ENCODE measurements at places on chromosomes 5 and 9. TPM values are rescaled to one million over a fixed set of nuclear protein-coding genes. Genes with fewer than 3 reads are reported as not detected.

- H3K36me3 ChIP-seq, result no peaks in the 10 kb centered on the region
- H3K27ac ChIP-seq, result no peak overlapping the region
- DNase-seq, result no peak
- H3K4me1 ChIP-seq, result no peaks in the 10 kb centered on the region
- H3K27me3 ChIP-seq, result peaks cover 5% of the 10 kb centered on the region
Observed at GRCh38 chr5:568809-569208, 43.3 kb upstream of the CEP72 start.

- no peak overlapping the region for H3K4me3 ChIP-seq
- no peaks in the 10 kb centered on the region for H3K36me3 ChIP-seq
- no peak overlapping the region for H3K27ac ChIP-seq
- no peak for DNase-seq
- no peaks in the 10 kb centered on the region for H3K27me3 ChIP-seq
- H3K4me1 ChIP-seq, result no peaks in the 10 kb centered on the region
Observed at GRCh38 chr5:53236683-53237082, 127.1 kb upstream of the MOCS2 start.

GRCh38 chr9:114283551-114284111, 39.3 kb upstream of the ORM1 start:
- H3K4me3 ChIP-seq, result no peak overlapping the region
- no peak overlapping the region for H3K27ac ChIP-seq
- H3K4me1 ChIP-seq, result peaks cover 10% of the 10 kb centered on the region
- no peak for DNase-seq
- H3K36me3 ChIP-seq, result no peaks in the 10 kb centered on the region
- no peaks in the 10 kb centered on the region for H3K27me3 ChIP-seq

GRCh38 chr9:77708064-77708815, 60.1 kb upstream of the GNA14 start:
- no peak overlapping the region for H3K27ac ChIP-seq
- H3K4me1 ChIP-seq, result no peaks in the 10 kb centered on the region
- no peaks in the 10 kb centered on the region for H3K36me3 ChIP-seq
- H3K27me3 ChIP-seq, result no peaks in the 10 kb centered on the region

DNA sequence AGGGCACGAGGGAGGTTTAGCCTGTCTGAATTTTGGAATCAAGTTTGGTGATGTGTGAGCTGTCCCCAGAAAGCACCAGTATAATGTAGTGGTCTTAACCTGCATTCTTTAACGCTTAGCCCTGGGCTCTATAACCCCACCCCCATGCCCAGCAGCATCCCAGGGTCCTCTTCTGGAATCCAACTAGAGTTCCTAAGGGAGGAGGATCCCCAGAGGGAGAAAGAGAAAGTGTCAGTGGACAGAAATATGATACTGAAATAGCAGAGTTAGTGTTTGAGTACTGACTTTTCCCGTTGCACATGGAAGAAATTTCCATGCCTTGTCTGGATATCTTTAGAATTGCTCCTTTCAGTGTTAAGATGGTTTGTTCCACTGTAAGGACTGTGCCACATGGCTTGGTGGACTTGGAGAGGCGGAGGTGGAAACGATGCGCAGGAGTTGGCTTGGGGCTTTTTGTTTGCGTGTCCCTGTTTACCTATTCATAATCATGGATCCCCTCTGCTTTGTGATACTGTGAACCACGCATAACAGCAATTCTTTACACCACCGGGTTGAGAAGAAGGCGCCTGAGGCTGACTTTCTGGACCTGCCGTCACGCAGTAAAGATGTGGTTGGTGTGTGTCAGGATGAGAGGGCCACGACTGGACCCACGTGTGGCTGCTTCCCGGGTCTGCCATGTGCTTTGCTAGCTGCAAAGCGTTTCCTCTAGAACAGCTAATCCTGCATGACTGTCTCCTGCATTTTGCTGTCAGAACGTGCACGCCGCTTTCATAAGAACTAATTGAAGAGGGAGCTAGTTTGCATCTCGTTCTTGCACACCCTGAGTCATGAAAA, 142.3 kb downstream of the SMARCA2 start:
- DNase-seq, result no peak
- H3K27ac ChIP-seq, result peak overlapping the region; percentile 79
- peaks cover 2% of the 10 kb centered on the region for H3K36me3 ChIP-seq
- no peaks in the 10 kb centered on the region for H3K4me1 ChIP-seq
- H3K27me3 ChIP-seq, result no peaks in the 10 kb centered on the region

DNA sequence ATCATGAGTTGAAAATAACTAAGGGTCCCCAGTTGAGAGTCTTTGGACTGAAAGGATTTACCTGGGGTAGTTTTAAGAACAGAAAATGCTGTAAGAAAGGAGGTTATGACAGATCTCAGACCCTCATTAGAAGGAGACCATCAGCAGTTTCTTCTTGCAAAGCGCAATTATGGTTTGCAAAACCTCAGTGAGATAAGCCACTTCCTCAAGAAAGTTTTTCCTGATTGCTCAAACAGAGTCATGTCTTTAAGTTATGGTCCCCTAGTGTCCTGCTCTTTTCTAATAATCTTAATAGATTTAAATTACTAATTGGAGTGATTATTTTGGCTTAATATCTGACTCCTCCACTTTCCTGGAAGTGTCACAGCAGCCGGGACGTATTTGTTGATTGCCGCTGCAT, 293.2 kb upstream of the KLF4 start:
- H3K4me3 ChIP-seq, result no peak overlapping the region
- no peak overlapping the region for H3K27ac ChIP-seq

- H3K36me3 ChIP-seq, result no peaks in the 10 kb centered on the region
- DNase-seq, result no peak
- peak within 1 kb of the TSS; percentile 87 for H3K27ac ChIP-seq
- peak within 1 kb of the TSS; percentile 72 for H3K4me3 ChIP-seq
- H3K4me1 ChIP-seq, result no peaks in the 10 kb centered on the region
- H3K27me3 ChIP-seq, result no peaks in the 10 kb centered on the region
Observed at GRCh38 chr5:175657593-175658271, at the start of gene HRH2. HRH2 (plus strand) TSS chr5:175658071; CDS start chr5:175683234, 25,163 bp downstream.

DNA sequence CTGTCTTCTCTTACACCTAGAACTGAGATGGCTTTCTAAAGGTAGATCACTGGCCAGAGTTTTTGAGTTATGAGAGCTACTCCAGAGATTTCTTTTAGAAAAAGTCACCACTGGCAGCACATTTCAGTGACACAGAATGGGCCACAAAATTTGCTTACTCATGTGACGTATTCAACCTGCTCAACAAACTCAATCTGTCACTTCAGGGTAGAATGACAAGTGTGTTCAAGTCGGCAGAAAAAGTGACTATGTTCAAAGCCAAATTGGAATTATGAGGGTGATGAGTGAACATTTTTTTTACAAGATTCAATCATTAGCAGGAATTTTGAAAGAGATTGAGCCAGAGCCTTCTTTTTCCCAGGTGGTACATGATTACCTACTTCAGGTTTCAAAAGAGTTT, 46.5 kb downstream of the TAF11L14 start:
- no peak for DNase-seq
- H3K4me1 ChIP-seq, result no peaks in the 10 kb centered on the region
- no peaks in the 10 kb centered on the region for H3K36me3 ChIP-seq
- H3K4me3 ChIP-seq, result no peak overlapping the region
- H3K27ac ChIP-seq, result no peak overlapping the region
- no peaks in the 10 kb centered on the region for H3K27me3 ChIP-seq

GRCh38 chr5:10689391-10690081, 71.5 kb downstream of the DAP start:
- no peak overlapping the region for H3K27ac ChIP-seq
- H3K36me3 ChIP-seq, result no peaks in the 10 kb centered on the region

- no peak for DNase-seq
- H3K4me1 ChIP-seq, result no peaks in the 10 kb centered on the region
Observed at GRCh38 chr5:112822456-112822855, 38.6 kb upstream of the SRP19 start.

- H3K27ac ChIP-seq, result no peak overlapping the region
- no peaks in the 10 kb centered on the region for H3K27me3 ChIP-seq
- no peak overlapping the region for H3K4me3 ChIP-seq
Observed at GRCh38 chr9:89695441-89695891, 90.7 kb downstream of the GADD45G start.

GRCh38 chr5:54693936-54694657, 176.5 kb downstream of the SNX18 start:
- H3K36me3 ChIP-seq, result no peaks in the 10 kb centered on the region
- H3K4me3 ChIP-seq, result no peak overlapping the region
- no peaks in the 10 kb centered on the region for H3K27me3 ChIP-seq
- no peaks in the 10 kb centered on the region for H3K4me1 ChIP-seq
- no peak for DNase-seq

- no peak overlapping the region for H3K4me3 ChIP-seq
- peaks cover 48% of the 10 kb centered on the region for H3K4me1 ChIP-seq
- no peak for DNase-seq
- peaks cover 8% of the 10 kb centered on the region for H3K36me3 ChIP-seq
- no peaks in the 10 kb centered on the region for H3K27me3 ChIP-seq
Observed at GRCh38 chr5:168819004-168819621, 239.9 kb upstream of the PANK3 start.

- H3K4me1 ChIP-seq, result no peaks in the 10 kb centered on the region
- no peaks in the 10 kb centered on the region for H3K27me3 ChIP-seq
- no peak overlapping the region for H3K27ac ChIP-seq
- H3K4me3 ChIP-seq, result no peak overlapping the region
- H3K36me3 ChIP-seq, result no peaks in the 10 kb centered on the region
Observed at GRCh38 chr5:152144030-152144429, 219.4 kb upstream of the GLRA1 start.

- H3K27me3 ChIP-seq, result no peaks in the 10 kb centered on the region
- DNase-seq, result peak; percentile 78
- H3K27ac ChIP-seq, result no peak overlapping the region
- no peaks in the 10 kb centered on the region for H3K4me1 ChIP-seq
- H3K36me3 ChIP-seq, result no peaks in the 10 kb centered on the region
Observed at GRCh38 chr5:135560858-135561257, 17.9 kb downstream of the CXCL14 start.

DNA sequence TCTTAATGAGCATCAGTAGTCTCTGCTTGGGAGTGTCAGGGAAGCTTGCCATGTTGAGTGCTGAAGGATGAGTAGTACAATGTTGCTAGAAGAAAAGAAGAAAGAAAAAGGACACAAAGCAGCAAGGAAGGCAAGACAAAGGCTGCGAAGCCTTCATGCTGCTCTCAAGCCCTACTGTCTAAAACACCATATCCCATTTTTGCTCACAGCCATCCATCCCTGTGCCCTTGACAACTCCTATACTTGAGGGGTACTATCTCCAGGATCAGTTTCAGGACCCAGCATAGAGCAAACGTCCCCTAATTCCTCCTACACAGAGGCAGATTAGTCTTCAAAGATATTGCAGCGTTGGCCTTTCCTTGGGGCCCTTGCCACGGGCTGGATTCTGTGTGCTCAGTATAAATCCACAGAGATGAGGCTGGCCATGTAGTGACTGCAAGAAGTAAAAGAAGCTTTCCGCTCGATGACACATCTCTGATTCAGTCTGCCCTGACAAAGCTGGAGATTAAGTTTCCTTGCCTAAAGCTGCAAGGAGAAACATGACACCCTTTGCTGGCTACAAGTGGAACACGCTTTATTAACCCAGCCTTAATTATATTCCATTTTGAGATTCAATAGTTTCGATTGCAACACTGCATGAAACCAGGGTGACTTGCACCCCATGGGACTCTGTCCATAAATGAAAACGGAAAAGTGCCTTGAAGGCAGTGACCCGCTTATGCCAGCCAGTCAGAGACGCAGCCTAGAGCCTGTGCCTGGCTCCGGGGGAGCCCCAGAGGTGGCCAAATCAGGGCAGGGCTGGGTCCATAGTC, 304.6 kb downstream of the ACTL7B start:
- H3K4me3 ChIP-seq, result no peak overlapping the region
- no peaks in the 10 kb centered on the region for H3K36me3 ChIP-seq
- DNase-seq, result no peak

DNA sequence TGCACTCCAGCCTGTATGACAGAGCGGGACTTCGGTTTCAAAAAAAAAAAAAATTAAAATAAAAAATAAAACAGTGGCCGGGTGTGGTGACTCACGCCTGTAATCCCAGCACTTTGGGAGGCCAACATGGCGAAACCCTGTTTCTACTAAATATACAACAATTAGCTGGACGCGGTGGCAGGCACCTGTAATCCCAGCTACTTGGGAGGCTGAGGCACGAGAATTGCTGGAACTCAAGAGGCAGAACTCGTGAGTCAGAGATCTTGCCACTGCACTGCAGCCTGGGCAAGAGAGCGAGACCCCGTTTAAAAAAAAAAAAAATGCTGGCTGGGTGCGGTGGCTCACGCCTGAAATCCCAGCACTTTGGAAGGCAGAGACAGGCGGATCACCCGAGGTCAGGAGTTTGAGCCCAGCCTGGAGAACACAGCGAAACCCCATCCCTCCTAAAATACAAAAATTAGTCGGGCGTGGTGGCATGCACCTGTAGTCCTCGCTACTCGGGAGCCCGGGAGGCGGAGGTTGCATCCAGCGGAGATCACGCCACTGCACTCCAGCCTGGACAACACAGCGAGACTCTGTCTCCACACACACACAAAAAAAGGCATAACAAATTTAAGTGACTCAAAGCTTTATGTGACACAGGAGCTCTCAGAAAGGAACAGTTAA, 1.5 kb upstream of the NPM1 start:
- no peaks in the 10 kb centered on the region for H3K27me3 ChIP-seq
- peaks cover 36% of the 10 kb centered on the region for H3K4me1 ChIP-seq
- no peak for DNase-seq
- peaks cover 9% of the 10 kb centered on the region for H3K36me3 ChIP-seq

- no peaks in the 10 kb centered on the region for H3K27me3 ChIP-seq
- no peaks in the 10 kb centered on the region for H3K4me1 ChIP-seq
- no peak overlapping the region for H3K4me3 ChIP-seq
- no peak for DNase-seq
- no peaks in the 10 kb centered on the region for H3K36me3 ChIP-seq
Observed at GRCh38 chr5:74556006-74556405, 84.5 kb downstream of the ENC1 start.

GRCh38 chr5:153573326-153574033, 83.0 kb downstream of the GRIA1 start:
- no peaks in the 10 kb centered on the region for H3K36me3 ChIP-seq
- H3K27ac ChIP-seq, result no peak overlapping the region
- no peaks in the 10 kb centered on the region for H3K27me3 ChIP-seq
- H3K4me1 ChIP-seq, result no peaks in the 10 kb centered on the region
- no peak overlapping the region for H3K4me3 ChIP-seq

- no peaks in the 10 kb centered on the region for H3K27me3 ChIP-seq
- no peak for DNase-seq
- no peaks in the 10 kb centered on the region for H3K4me1 ChIP-seq
- H3K27ac ChIP-seq, result no peak overlapping the region
- H3K4me3 ChIP-seq, result no peak overlapping the region
- no peaks in the 10 kb centered on the region for H3K36me3 ChIP-seq
Observed at GRCh38 chr5:108093186-108093585, 288.7 kb downstream of the FBXL17 start.

DNA sequence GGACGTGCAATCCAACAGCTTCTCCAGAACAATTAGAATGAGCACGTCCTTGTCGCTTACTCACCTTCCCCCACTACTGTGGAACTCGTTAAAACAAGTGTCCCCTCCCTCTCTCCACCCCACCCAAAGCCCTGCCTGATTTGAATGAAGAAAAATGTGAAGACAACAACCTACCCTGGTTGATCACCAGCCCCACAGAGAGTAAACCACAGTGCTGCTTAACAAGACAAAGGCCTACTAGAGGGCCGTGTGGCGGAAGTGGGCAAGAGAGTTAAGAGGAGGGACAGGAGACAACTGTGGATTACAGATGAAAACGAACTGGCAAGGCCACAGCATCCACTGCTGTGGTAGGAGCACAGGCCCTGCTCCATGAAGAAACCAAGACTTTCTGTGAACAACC, 51.1 kb downstream of the CDK5RAP2 start:
- no peaks in the 10 kb centered on the region for H3K27me3 ChIP-seq
- H3K4me1 ChIP-seq, result no peaks in the 10 kb centered on the region
- H3K36me3 ChIP-seq, result peaks cover 70% of the 10 kb centered on the region
- DNase-seq, result no peak
- no peak overlapping the region for H3K27ac ChIP-seq

The GMCL2 gene
- not detected for total RNA-seq

The PAEP gene
- total RNA-seq, result not detected

The ZDHHC11B gene
- total RNA-seq, result 4.0 TPM

The NREP gene
- 22.9 TPM for total RNA-seq

The PCDHB3 gene
- 0.83 TPM for total RNA-seq

The HOMER1 gene
- 31.4 TPM for total RNA-seq
